ENCODE measurements at places on chromosomes 7 and 10. TPM values are rescaled to one million over a fixed set of nuclear protein-coding genes. Genes with fewer than 3 reads are reported as not detected.

Gene SH2D4B
- 0.22 TPM for total RNA-seq

Gene VIPR2
- 0.80 TPM for total RNA-seq

GRCh38 chr7:45967591-45968157 is 46.6 kb upstream of the IGFBP3 start:
- H3K27me3 ChIP-seq: peaks cover 2% of the 10 kb centered on the region
- H3K27ac ChIP-seq: no peak overlapping the region
- H3K36me3 ChIP-seq: no peaks in the 10 kb centered on the region
- peaks cover 2% of the 10 kb centered on the region for H3K4me1 ChIP-seq

DNA sequence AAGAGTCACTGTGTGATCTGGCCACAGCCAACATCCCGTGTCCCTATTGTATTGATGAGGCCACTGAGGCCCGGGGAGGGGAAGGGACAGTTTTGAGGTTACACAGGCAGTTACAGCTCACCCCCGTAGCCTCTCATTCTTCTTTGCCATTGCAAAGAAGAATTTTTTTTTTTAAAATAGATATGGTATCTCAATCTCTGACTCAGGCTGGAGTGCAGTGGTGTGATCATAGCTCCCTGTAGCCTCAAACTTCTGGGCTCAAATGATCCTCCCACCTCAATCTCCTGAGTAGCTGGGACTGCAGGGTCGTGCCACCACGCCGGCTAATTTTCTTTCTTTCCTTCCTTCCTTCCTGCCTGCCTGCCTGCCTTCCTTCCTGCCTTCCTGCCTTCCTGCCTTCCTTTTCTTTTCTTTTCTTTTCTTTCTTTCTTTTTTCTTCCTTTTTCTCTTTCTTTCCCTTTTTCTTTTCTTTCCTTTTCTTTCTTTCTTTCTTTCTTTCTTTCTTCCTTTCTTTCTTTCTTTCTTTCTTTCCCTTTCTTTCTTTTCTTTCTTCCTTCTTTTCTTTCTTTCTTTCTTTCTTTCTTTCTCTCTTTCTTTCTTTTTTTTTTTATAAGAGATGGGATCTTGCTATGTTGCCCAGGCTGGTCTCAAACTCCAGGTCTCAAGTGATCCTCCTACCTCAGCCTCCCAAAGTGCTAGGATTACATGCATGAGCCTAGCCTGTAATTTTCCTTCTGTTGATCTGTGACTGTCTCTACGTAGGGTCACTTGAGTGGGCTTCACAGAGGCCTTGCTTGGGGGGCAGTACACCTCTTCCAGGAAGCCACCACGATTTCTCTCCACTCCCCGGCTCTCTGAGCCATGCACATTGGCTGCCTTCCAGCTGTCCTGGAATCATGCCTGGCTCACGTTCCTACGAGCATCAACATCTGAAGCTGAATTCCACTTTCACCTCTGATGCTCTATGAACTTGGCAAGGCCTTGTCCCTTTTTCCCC is 31.3 kb downstream of the TMEM270 start:
- peaks cover 7% of the 10 kb centered on the region for H3K4me1 ChIP-seq
- H3K36me3 ChIP-seq: no peaks in the 10 kb centered on the region
- no peak overlapping the region for H3K27ac ChIP-seq
- peaks cover 13% of the 10 kb centered on the region for H3K27me3 ChIP-seq
- no peak overlapping the region for H3K4me3 ChIP-seq

- no peak for DNase-seq
- H3K27me3 ChIP-seq: peaks cover 2% of the 10 kb centered on the region
- H3K4me3 ChIP-seq: no peak overlapping the region
- no peak overlapping the region for H3K27ac ChIP-seq
Measured at GRCh38 chr10:78263521-78263988, 229.9 kb downstream of the RPS24 start.

- no peaks in the 10 kb centered on the region for H3K36me3 ChIP-seq
- no peak for DNase-seq
- H3K27me3 ChIP-seq: no peaks in the 10 kb centered on the region
- H3K27ac ChIP-seq: no peak overlapping the region
- H3K4me1 ChIP-seq: peaks cover 1% of the 10 kb centered on the region
Measured at GRCh38 chr7:26624431-26624830, 240.0 kb downstream of the SKAP2 start.
